ENCODE measurements at places on chromosomes 13 and 19. TPM values are rescaled to one million over a fixed set of nuclear protein-coding genes. Genes with fewer than 3 reads are reported as not detected.

KIRREL2 gene
- total RNA-seq, result not detected

DNA sequence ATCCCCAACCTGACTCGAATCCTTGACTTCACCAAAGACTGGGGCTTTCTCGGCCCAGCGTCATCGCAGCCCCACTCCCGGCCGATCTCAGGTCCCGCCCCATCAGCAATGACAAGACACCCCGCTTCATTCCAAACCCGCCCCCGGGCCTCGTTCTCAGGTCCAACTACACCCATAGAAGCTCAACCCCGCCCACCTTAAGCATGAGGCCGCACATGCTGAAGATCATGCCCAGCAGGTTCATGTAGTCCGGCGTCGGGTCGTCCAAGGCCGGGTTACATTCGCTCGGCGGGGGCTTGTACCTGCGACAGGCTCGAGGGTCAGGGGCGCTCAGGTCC is 2.3 kb downstream of the WDR83 start:
- H3K27ac ChIP-seq, result peak overlapping the region; percentile 99
- H3K4me1 ChIP-seq, result peaks cover 55% of the 10 kb centered on the region
- peak; percentile 76 for DNase-seq
- no peaks in the 10 kb centered on the region for H3K27me3 ChIP-seq

- no peak for DNase-seq
- H3K36me3 ChIP-seq, result no peaks in the 10 kb centered on the region
- H3K27ac ChIP-seq, result no peak overlapping the region
- H3K4me3 ChIP-seq, result no peak overlapping the region
- no peaks in the 10 kb centered on the region for H3K27me3 ChIP-seq
- H3K4me1 ChIP-seq, result no peaks in the 10 kb centered on the region
Measured at GRCh38 chr19:30386551-30387143, 14.5 kb downstream of the ZNF536 start.

DNA sequence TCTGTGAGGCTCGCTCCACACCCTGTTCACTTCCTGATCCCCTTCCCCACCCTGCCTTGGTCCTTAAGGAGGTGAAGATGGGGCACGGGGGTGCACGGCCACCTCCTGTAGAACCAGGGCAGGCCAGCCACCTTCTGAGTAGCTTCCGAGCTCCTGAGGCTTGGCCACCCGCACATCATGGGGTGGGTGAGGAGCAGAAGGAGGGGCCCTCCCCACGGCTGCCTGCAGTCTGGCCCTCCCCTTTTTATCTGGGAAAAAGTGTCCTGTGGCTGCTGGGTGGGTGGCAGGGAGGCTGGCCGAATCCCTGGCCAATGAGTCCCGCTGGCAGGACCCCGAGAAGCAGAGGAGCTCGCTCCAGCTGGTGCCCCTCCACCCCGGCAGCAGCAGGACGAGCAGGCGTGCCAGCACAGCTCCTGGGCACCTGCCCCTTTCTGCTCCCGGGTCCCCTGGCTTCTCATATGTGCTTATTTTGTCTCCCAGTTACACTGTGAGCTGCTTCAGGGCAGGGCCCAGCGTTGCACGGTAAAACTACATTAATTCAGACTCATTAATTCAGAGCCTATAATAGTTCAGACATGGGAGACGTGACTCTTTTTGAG is 135.0 kb downstream of the KDM4B start:
- no peak for DNase-seq
- no peaks in the 10 kb centered on the region for H3K4me1 ChIP-seq
- H3K36me3 ChIP-seq, result peaks cover 1% of the 10 kb centered on the region
- H3K27ac ChIP-seq, result no peak overlapping the region
- H3K27me3 ChIP-seq, result no peaks in the 10 kb centered on the region

DNA sequence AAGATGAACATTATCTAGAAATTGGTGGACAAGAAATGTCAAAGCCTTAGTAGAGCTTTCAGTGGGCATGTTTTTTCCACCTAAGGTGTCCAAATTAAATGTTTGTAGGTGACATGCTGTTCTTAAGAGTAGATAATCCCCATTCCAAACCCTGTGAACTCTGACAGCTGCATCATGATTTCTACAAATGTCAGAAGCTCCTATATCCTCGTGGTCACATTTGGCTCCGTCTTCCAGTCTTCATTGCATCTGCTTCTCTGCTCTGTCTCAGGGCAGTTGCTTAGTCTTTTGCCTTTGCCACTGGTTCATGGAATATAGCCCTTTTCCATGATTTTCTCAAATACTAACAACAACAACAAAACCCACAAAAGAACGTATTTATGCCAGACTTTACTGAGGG is 234.5 kb downstream of the DLEU7 start:
- peaks cover 18% of the 10 kb centered on the region for H3K4me1 ChIP-seq
- no peak for DNase-seq
- no peaks in the 10 kb centered on the region for H3K27me3 ChIP-seq
- no peaks in the 10 kb centered on the region for H3K36me3 ChIP-seq
- H3K4me3 ChIP-seq, result no peak overlapping the region

DNA sequence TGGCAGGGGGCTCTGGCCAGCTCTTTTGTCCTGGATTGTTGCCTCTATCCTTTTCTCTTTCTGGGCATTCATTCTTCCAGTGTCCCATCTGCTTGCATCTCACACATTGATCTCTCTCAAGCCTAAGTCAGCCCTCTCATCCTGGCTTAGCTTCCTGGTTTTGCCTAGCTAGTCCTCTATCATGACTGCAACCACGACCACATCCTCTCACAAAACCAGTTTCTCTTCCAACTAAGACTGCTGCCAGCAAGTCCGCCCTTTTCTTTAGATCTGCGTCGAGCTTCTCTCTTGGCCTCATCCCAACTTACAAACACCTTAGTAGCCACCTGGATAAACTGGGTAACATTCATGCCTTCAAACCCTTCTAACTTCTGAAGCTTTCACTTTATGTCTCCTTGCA is 212.2 kb upstream of the HTR2A start:
- no peak overlapping the region for H3K4me3 ChIP-seq
- no peak for DNase-seq
- no peaks in the 10 kb centered on the region for H3K36me3 ChIP-seq
- no peaks in the 10 kb centered on the region for H3K27me3 ChIP-seq
- no peaks in the 10 kb centered on the region for H3K4me1 ChIP-seq

DNA sequence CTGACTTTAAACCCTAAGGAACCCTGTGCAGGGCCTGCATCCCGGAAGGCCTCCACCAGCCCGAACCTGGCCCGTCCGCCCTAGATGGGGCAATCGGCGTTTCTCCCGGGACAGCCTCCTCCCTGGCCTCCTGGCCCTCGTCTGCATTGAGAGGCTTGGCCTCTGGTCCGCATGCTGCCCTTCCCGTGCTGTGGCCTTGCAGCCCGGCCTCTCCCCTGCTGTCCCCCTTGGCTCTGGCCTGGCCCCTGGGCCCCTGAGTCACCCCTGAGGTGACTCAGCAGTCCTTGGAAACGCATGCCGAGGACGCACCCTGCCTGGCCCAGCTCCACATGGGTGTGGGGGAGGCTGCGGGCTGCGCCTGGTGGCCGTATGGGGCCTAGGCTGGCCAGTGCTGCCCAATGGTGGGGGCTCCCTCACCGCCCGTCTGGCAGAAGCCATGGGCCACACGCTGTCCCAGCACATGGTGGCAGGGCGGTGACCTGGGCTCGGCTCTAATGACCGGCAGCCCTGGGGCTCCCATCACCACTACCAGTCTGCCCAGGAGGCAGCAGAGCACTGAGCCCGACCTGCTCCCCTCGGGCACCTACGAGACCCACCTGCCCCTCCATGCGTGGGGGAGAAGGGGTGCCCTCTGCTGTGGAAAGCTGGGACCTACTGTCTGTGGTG is 25.7 kb downstream of the SH3GL1 start:
- H3K36me3 ChIP-seq, result no peaks in the 10 kb centered on the region
- peak overlapping the region; percentile 63 for H3K27ac ChIP-seq
- H3K4me3 ChIP-seq, result no peak overlapping the region
- no peak for DNase-seq
- H3K4me1 ChIP-seq, result peaks cover 100% of the 10 kb centered on the region

DNA sequence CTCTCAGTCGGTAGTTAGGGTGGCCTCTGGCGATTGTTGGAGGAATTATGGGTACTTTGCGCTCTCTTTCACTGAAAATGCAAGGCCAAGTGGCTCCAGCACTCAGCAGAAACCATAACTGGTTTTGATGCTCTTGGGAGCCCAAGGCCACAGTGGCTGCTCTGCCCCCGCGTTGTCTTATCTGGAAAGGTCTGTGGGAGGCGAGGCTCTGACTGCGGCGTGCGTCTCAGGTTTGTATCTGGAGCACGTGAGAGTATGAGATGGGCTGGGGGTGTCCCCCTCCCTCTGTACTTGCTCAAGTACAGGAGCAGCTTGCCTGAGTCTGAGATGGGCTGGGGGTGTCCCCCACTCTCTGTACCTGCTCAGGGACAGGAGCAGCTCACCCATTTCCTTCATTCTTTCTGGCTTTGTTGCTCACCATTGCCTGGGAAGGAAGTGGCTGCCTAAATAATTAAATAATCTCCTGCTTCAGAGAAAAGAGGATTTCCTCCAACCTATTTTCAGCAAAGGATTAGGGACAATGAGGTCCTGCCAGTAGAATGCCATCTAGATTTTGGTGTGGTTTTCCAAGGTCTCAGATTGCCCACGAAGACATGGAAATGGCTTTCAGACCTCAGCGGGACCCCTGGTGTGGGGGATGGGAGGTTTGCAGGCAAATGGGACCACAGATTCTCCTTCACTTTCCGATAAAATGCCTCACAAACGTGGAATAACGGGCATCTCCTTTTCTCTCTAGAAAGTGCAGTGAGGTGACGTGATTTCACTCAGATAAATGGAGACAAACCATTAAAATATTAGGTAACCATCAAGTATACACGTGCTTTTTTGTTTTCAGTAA is 14.7 kb downstream of the ATP11A start:
- DNase-seq, result no peak
- no peaks in the 10 kb centered on the region for H3K36me3 ChIP-seq
- H3K27ac ChIP-seq, result no peak overlapping the region

SMIM44 gene
- not detected for total RNA-seq

SHANK1 gene
- total RNA-seq, result not detected

CEACAM21 gene
- 18.9 TPM for total RNA-seq

SYCN gene
- total RNA-seq, result not detected

FFAR3 gene
- total RNA-seq, result not detected

ZNF560 gene
- total RNA-seq, result not detected

DNA sequence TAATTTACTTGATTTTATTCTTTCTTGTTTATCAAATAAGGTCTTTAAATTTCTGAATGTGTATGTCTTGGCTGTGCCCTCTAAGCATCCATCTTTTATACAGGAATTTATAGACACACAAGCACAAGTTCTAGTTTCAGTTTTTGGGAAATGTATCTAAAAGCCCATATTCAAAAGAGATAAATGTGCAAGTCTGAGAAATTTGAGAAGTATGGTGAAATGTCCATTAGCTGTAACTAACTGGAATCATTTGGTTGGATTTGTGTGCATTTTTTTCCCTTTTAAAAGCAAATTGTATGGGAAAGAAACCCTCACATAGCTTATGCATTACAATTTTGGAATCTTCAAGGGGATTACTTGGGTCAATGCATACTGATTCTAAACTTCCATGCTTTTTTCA is 532.0 kb downstream of the KLF5 start:
- DNase-seq, result no peak
- no peaks in the 10 kb centered on the region for H3K27me3 ChIP-seq
- H3K27ac ChIP-seq, result no peak overlapping the region
- H3K36me3 ChIP-seq, result no peaks in the 10 kb centered on the region
- no peak overlapping the region for H3K4me3 ChIP-seq
- H3K4me1 ChIP-seq, result no peaks in the 10 kb centered on the region

- no peak overlapping the region for H3K4me3 ChIP-seq
- no peak overlapping the region for H3K27ac ChIP-seq
- DNase-seq, result no peak
- H3K4me1 ChIP-seq, result peaks cover 18% of the 10 kb centered on the region
- H3K36me3 ChIP-seq, result no peaks in the 10 kb centered on the region
- H3K27me3 ChIP-seq, result no peaks in the 10 kb centered on the region
Measured at GRCh38 chr19:2462635-2463421, 6.1 kb upstream of the LMNB2 start.

DNA sequence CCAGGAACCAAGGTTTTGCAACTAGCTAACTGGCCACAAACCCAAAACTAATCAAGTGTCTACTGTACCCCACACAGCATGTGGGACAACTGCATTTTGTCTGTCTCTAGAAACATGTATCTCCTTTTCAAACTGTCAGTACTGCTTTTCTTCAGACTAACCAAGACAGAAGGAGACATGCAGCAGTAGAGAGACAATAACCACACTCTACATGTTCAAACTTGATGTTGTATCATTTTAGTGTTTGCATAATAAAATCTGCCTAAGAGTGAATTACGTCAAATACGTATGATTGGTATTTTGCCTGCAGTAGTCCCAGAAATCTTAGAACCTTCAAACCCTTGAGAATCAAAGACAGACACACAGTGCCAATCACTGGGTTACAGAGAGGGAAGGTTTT is 22.0 kb upstream of the FREM2 start:
- H3K36me3 ChIP-seq, result no peaks in the 10 kb centered on the region
- DNase-seq, result no peak
- H3K4me1 ChIP-seq, result no peaks in the 10 kb centered on the region
- H3K27me3 ChIP-seq, result peaks cover 3% of the 10 kb centered on the region

DNA sequence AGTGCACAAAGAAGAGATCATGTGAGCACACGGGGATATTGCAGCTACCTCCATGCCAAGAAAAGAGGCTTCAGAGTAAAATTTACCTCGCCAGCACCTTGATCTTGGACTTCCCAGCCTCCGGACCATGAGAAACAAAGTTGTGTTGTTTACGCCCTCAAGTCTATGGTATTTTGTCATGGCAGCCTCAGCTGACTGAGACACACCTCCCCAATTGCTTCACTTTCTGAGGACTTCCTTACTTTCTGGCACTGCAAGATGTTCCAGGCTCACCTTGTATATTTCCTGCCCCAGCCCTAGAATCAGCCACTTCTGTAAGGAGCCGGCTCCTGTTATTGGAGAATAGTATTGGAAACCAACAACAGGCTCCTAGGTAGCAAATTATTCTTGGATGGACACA is 6.6 kb upstream of the CEBPG start:
- no peak overlapping the region for H3K4me3 ChIP-seq
- H3K4me1 ChIP-seq, result peaks cover 3% of the 10 kb centered on the region
- no peaks in the 10 kb centered on the region for H3K36me3 ChIP-seq
- DNase-seq, result no peak
- H3K27me3 ChIP-seq, result peaks cover 7% of the 10 kb centered on the region

YJEFN3 gene
- 6.9 TPM for total RNA-seq

IL12RB1 gene
- 24.8 TPM for total RNA-seq

DNA sequence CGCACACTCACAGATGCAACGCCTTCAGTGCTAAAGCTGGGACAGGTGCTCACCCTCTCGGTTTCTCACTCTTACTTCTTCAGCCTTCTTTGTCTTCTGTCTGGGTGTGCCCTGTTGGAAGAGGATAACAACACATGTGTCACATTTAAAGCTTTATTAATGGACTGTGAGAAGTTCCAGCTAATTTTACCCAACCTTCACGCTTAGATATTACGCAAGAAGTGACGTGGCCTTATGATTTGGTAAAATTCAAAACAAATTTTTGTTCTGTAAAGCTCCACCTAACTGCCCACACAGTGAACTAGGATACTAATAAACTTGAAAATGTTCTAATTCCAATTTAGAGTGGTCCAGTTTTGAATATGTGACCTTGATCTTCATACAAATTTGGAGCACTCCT is 66.7 kb upstream of the LRCH1 start:
- no peak overlapping the region for H3K27ac ChIP-seq
- no peak overlapping the region for H3K4me3 ChIP-seq
- H3K4me1 ChIP-seq, result no peaks in the 10 kb centered on the region
- DNase-seq, result no peak

PRODH2 gene
- not detected for total RNA-seq

C19orf25 gene
- 68.1 TPM for total RNA-seq

GRCh38 chr13:36736119-36736726 is 62.4 kb downstream of the SERTM1 start:
- H3K4me1 ChIP-seq, result no peaks in the 10 kb centered on the region
- no peak overlapping the region for H3K4me3 ChIP-seq
- H3K27ac ChIP-seq, result no peak overlapping the region
- no peaks in the 10 kb centered on the region for H3K27me3 ChIP-seq
